ENCODE measurements at places on chromosomes 4 and X. TPM values are rescaled to one million over a fixed set of nuclear protein-coding genes. Genes with fewer than 3 reads are reported as not detected.

DNA sequence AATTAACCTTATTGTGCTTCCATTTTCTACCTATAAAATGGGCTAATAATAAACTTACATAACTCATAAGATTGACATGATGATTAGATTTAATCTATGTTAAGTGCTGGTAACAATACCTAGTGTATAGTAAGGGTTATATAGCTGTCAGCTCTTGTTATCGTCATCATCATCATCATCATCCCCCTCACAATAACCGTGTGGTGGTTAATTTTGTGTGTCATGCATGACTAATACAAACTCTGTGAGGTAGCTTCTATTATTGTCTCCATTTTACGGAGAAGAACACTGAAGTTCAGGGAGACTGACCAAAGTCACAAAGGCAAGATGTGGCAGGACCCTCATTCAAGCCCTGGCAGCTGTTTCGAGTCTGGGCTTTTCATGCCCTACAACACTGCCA, 211.3 kb downstream of the PALLD start:
- no peaks in the 10 kb centered on the region for H3K27me3 ChIP-seq
- no peak overlapping the region for H3K27ac ChIP-seq
- no peak for DNase-seq

DNA sequence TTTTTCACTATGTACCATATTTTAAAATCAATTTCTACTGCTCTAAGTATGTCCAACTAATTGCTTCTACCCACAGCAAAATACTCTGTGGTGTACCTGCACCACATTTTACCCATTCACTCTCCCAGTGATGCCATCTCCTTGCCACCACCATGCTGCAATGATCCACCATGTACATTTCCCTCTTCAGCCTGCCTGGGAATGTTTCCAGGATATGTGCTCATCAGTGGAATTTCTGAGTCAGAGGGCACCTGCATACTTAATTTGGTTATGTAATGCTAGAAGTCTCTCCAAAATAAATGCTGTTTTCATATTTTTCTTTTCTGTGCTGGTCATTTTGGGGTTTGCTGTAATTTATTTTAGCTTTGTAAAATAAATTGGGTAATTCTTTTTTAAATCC, 33.2 kb upstream of the OCIAD2 start:
- H3K36me3 ChIP-seq, result no peaks in the 10 kb centered on the region
- no peaks in the 10 kb centered on the region for H3K4me1 ChIP-seq
- H3K27ac ChIP-seq, result no peak overlapping the region
- H3K4me3 ChIP-seq, result no peak overlapping the region
- DNase-seq, result peak; percentile 82

DNA sequence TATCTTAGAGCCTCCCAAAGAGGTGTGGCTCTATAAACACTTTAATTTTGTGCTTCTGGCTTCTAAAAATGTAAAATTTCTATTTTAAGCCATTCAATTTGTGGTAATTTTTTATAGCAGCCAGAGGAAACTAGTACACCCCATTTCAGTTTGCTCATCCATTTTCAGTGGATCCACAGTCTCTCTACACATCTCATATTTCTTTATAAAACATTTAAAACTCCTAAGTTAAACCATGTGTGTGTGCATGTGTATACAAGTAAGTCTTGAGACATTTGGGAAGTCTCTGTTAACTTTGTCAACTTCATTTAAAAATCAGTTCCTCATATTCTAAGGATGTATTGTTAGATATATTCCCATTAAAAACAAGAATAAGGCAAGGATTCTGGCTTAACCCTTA, 273.2 kb downstream of the IL15 start:
- DNase-seq, result no peak
- H3K4me1 ChIP-seq, result no peaks in the 10 kb centered on the region
- no peak overlapping the region for H3K4me3 ChIP-seq
- H3K36me3 ChIP-seq, result no peaks in the 10 kb centered on the region

- no peak overlapping the region for H3K27ac ChIP-seq
- DNase-seq, result no peak
- no peaks in the 10 kb centered on the region for H3K27me3 ChIP-seq
- no peaks in the 10 kb centered on the region for H3K36me3 ChIP-seq
- H3K4me3 ChIP-seq, result no peak overlapping the region
Observed at GRCh38 chr4:76260571-76260970, 9.1 kb downstream of the FAM47E start.

- DNase-seq, result no peak
- no peaks in the 10 kb centered on the region for H3K27me3 ChIP-seq
- no peak overlapping the region for H3K27ac ChIP-seq
- no peaks in the 10 kb centered on the region for H3K36me3 ChIP-seq
- no peaks in the 10 kb centered on the region for H3K4me1 ChIP-seq
Observed at GRCh38 chr4:176492646-176493302, 173.0 kb downstream of the SPCS3 start.

GRCh38 chr4:187103351-187103750, 379.7 kb upstream of the FAT1 start:
- no peaks in the 10 kb centered on the region for H3K4me1 ChIP-seq
- H3K4me3 ChIP-seq, result no peak overlapping the region
- no peak for DNase-seq
- no peaks in the 10 kb centered on the region for H3K27me3 ChIP-seq
- H3K36me3 ChIP-seq, result no peaks in the 10 kb centered on the region

- no peak overlapping the region for H3K4me3 ChIP-seq
- H3K4me1 ChIP-seq, result no peaks in the 10 kb centered on the region
- no peak overlapping the region for H3K27ac ChIP-seq
- no peaks in the 10 kb centered on the region for H3K36me3 ChIP-seq
- no peaks in the 10 kb centered on the region for H3K27me3 ChIP-seq
- DNase-seq, result no peak
Observed at GRCh38 chr4:92270908-92271307, 32.9 kb upstream of the GRID2 start.

Gene VCX
- total RNA-seq, result not detected

All from Panc1 (cell line).